Activated CD4-positive, CD25-positive, alpha-beta regulatory T cell (primary cell): ENCODE measurements at places on chromosomes 2 and 18.

DNA sequence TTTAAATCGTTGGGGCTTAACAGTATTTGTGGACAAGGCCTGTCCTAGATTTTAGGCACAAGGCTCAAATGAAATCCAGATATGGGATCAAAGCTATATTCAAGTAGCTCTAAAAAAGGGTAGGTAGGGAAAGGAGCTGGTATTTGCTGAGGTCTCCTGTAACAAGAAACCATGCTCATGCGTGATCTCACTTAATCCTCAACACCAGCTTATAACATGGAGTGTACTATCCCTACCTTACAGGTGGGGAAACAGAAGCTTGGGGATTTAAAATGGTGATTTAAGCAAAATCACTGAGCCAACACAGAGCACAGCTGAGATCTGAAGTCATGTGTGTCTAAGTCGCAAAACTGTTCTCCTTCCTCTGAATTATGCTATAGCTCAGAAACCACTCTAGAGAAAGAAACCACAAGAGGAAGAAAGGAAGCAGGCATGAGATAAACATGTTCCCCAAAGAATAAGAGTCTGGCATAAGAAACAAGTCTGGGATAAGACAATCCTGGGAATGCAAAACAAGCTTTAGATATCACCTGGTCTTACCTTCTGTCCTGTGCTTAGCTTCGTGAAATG lies 43.1 kb downstream of the CYRIA start:
- no peak for DNase-seq

GRCh38 chr2:223643309-223643708 lies 41.1 kb upstream of the SCG2 start:
- DNase-seq: no peak

GRCh38 chr2:197798187-197798586 lies 6.2 kb upstream of the PLCL1 start:
- no peak for DNase-seq

DNA sequence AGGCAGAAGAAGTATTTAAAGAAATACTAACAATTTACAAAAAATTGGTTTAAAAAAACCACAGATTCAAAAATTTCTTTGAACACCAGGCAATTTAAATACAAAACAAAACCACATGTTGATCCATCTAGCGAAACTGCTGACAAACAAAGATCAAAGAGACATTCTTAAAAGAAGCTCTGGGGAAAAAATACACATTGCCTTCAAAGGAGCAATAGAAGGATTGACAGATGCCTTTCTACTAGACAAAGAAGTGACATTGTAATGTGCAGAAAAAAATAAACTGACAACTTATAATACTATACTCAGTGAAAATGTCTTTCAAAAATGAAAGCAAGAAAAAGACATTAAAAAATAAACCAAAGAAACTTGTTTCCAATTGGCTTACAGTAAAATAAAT lies 12.6 kb upstream of the EIF2AK3 start:
- no peak for DNase-seq

- DNase-seq: no peak
These were observed 82.0 kb downstream of the RRM2 start for GRCh38 chr2:10204326-10205161.

GRCh38 chr2:231410293-231411004 lies 14.9 kb downstream of the B3GNT7 start:
- no peak for DNase-seq
